Myocyte (in vitro differentiated cells): ENCODE measurements at places on chromosomes 4 and X. TPM values are rescaled to one million over a fixed set of nuclear protein-coding genes. Genes with fewer than 3 reads are reported as not detected.

Gene NSUN7
- total RNA-seq: not detected in 2 replicates

Gene ANXA10
- 0.16 TPM in 1 of 2 replicates, not detected in the other for total RNA-seq

Gene SUPT20HL2
- not detected in 2 replicates for total RNA-seq

Gene TLR2
- 0.47 TPM in 1 of 2 replicates, not detected in the other for total RNA-seq

Gene SPP1
- total RNA-seq: not detected in 2 replicates

Gene FHIP1A
- 1.2 and 9.9 TPM in 2 replicates for total RNA-seq

Gene SAGE1
- not detected in 2 replicates for total RNA-seq

Gene GPR119
- not detected in 2 replicates for total RNA-seq

Gene HELT
- total RNA-seq: not detected in 2 replicates

Gene SSX4B
- 0.64 and 0.78 TPM in 2 replicates for total RNA-seq

Gene BEX3
- total RNA-seq: 211 TPM in 2 replicates

Gene TXK
- total RNA-seq: 1.1 and 2.7 TPM in 2 replicates

Gene MGAT4D
- not detected in 2 replicates for total RNA-seq

Gene GLOD5
- not detected in 2 replicates for total RNA-seq

Gene TCEAL8
- 119 and 141 TPM in 2 replicates for total RNA-seq

Gene ARMCX4
- 0.78 and 0.86 TPM in 2 replicates for total RNA-seq

Gene NHSL2
- 0.19 and 0.21 TPM in 2 replicates for total RNA-seq

Gene GATA1
- total RNA-seq: not detected in 2 replicates

Gene MMGT1
- 26.7 and 31.6 TPM in 2 replicates for total RNA-seq

Gene ZNF518B
- 5.7 and 8.0 TPM in 2 replicates for total RNA-seq

Gene RTL9
- total RNA-seq: 0.52 and 1.2 TPM in 2 replicates

Gene TRIML2
- total RNA-seq: not detected in 2 replicates

Gene PSAPL1
- total RNA-seq: not detected in 2 replicates

Gene WWC2
- 13.8 and 17.3 TPM in 2 replicates for total RNA-seq
